ENCODE measurements at places on chromosomes 3 and 15.

DNA sequence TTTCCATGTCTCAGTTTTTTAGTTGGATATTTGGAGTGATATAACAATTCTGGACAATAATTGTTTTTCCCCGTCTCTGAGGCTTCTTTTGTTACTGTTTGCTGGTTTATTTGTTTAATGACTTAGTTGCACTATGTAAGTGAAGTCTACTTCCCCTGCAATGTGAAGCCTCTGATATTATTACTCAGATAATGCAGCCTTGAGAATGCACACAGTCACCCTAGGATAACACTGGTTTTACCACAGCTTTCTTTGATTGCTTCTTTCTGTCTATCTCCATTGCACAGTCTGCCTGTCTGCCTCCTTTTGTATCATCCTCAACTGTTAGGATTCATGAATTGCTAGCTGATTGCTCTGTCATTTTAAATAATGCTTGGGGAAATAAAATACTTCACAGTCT lies 208.7 kb upstream of the ROBO1 start:
- DNase-seq = no peak

DNA sequence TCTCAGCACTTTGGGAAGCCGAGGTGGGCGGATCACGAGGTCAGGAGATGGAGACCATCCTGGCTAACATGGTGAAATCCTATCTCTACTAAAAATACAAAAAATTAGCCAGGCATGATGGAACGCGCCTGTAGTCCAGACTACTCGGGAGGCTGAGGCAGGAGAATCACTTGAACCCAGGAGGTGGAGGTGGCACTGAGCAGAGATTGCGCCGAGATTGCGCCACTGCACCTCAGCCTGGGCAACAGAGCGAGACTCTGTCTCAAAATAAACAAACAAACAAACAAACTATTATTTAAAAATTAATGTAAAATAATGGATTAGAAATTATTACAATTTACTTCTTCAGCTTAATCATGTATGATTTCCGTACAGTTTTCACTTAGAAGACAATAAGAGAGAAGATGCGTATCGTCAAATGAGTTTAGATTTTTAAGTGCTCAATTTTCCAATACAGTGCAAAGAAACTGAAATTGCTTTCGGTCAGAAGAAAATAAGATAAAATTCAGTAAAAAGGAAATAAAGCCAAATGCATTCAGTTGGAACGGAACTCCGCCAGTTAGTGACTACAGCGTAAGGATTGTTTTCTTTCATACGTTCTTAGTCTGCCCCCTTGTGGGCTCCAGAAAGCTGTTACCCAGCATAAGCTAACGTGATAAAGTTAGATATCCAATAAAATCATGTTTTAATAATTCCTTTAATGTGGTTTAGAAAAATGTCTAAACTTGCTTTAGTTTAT lies 24.8 kb downstream of the AADAC start:
- no peak for DNase-seq

DNA sequence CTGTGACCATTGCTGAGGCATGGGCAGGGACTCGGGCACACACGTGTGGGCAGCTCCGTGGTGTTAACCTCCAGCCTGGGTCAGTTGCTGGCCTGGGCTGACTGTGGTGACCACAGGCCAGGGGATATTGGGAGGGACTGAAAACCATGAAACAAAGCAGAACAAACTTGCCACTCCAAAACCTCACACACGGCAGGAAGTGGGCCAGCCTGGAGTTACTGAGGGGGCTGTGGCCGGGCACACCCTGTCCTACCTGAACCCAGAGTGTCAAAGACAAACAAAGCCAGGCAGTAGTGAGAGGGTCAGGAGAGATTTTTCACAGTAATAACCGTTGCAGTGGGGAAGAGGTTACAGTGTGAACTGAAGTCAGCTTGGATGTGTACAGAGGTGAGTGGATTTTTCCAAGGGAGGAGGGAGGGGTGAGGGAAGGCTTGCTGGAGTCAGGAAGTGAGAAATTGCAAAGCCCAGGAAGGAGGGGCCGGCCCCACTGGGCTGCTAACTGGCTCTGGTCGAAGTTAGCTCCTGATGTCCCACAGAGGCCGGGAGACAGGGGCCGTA lies 40.0 kb upstream of the ATP10A start:
- DNase-seq = no peak

GRCh38 chr3:12054245-12054644 lies 50.1 kb downstream of the SYN2 start:
- DNase-seq = no peak

GRCh38 chr3:151768393-151768930 lies 34.7 kb downstream of the AADACL2 start:
- no peak for DNase-seq

DNA sequence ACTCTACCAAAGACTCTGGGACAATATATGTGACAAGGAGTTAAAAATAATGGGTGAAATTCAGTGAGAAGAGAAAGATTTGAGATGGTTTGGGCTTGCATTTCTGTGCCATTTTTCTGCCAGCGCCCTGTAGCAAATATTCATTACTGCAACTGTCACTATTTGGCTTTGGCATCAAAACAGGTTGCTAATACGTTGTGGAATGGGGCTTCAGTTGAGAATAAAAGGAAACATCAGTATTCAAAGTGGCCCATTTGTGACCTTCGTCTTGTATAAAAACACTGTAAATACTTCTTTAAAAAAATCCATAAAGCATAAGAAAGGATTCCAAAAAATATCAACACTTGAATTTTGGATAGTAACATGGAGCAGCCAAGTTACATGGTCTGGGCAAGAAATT lies 309.2 kb downstream of the ZNF385D start:
- no peak for DNase-seq

- DNase-seq = no peak
These were observed 70.7 kb downstream of the CD200R1L start for GRCh38 chr3:112776000-112776399.

GRCh38 chr3:27671101-27671500 lies 51.0 kb downstream of the EOMES start:
- no peak for DNase-seq
